ENCODE measurements at places on chromosomes 13 and 19. TPM values are rescaled to one million over a fixed set of nuclear protein-coding genes. Genes with fewer than 3 reads are reported as not detected.

The CGB3 gene
- not detected for total RNA-seq

The PBX4 gene
- total RNA-seq = 8.3 TPM

The SIGLEC10 gene
- total RNA-seq = 53.1 TPM

The CHAF1A gene
- total RNA-seq = 10.0 TPM

The FUT6 gene
- not detected for total RNA-seq

- peaks cover 48% of the 10 kb centered on the region for H3K36me3 ChIP-seq
- H3K4me3 ChIP-seq = no peak overlapping the region
- no peaks in the 10 kb centered on the region for H3K27me3 ChIP-seq
These were observed 11.9 kb upstream of the PTOV1 start for GRCh38 chr19:49838885-49839588.

DNA sequence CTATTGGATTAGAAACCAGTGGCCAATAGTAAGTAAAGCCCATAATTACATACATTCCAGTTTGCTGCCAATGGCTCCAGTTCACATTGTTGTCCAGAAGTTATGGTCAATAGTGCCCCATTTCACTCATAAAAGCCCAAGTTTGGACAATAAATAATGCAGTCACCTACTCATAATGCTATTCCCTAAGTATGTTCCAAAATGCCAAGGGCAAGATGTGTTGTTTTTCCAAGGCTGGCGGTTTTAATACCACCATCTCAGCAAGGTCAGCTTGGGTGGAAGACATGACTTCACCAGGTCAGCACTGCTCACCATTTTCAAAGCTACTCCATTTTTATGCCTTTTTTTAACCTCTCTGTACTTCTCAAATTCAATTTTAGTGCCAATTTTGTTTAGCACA lies 32.7 kb downstream of the KCTD12 start:
- H3K4me1 ChIP-seq = no peaks in the 10 kb centered on the region
- H3K27ac ChIP-seq = no peak overlapping the region
- DNase-seq = no peak
- H3K27me3 ChIP-seq = no peaks in the 10 kb centered on the region
- no peak overlapping the region for H3K4me3 ChIP-seq

- H3K27me3 ChIP-seq = no peaks in the 10 kb centered on the region
- DNase-seq = no peak
- H3K4me1 ChIP-seq = no peaks in the 10 kb centered on the region
These were observed 34.8 kb upstream of the NDFIP2 start for GRCh38 chr13:79445968-79446645.

- H3K4me3 ChIP-seq = no peak overlapping the region
- no peaks in the 10 kb centered on the region for H3K4me1 ChIP-seq
- no peaks in the 10 kb centered on the region for H3K27me3 ChIP-seq
These were observed 22.7 kb downstream of the TFDP1 start for GRCh38 chr13:113607056-113607888.

DNA sequence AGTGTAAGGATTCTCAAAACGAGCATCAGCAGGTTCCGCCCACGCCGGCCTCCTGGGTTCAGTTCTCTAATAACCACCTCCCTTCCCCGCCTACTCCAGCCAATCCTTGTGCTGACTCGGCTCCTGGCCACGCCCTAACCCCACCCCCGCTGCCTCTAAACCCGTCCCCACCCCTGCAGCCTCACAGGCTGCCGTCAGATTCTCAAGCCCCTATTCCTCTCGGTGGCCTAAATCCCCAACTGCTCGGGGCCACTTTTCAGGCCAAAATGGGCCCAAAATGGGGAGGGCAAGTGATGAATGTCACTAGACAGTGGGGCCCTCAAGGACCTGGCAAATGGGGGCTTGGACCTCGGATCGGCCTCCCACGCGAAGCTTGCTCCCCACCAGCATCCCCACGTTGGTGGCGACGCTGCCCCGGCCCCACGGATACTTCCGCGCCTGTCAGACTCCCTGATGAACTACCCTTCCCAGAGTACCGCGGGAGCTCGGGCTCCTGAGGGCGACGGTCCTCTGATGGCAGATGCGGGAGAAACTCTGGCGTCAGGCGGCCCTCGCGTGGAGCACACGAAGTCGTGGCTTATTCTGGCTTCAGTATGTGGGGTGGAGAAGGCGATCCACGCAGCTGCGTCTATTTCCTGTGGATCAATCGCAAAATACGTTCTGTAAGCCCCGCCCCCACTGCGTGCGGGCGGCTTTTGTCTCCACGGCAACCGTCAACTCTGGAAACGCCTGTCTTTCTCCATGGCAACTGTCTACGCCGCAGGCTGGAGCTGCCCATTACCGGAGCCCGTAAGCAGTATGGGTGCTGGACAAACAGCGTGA lies 24.8 kb downstream of the ZNF473 start:
- peaks cover 6% of the 10 kb centered on the region for H3K36me3 ChIP-seq
- H3K4me1 ChIP-seq = no peaks in the 10 kb centered on the region
- peak; percentile 90 for DNase-seq
- no peaks in the 10 kb centered on the region for H3K27me3 ChIP-seq
- H3K27ac ChIP-seq = peak overlapping the region; percentile 49

DNA sequence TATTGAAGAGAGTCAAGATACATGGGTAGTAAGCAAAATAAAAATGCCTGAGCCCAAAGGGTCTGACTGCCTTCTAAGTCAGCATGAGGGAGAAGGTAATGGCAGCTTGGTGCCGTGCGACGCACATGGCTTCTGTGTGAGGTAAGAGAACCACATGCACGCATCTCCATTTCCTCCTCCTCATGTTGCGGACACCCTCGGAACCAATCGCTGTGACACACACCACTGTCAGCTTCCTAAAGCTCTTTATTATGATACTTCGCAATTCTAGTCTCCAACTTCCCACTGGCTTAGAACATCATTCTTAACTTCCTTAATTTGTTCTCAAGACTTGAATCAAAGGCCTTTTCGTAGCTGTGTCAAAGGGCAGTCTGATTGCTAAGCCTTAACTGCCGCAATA lies 170.1 kb downstream of the OXGR1 start:
- H3K4me1 ChIP-seq = no peaks in the 10 kb centered on the region
- DNase-seq = no peak
- no peaks in the 10 kb centered on the region for H3K27me3 ChIP-seq
- no peak overlapping the region for H3K4me3 ChIP-seq

DNA sequence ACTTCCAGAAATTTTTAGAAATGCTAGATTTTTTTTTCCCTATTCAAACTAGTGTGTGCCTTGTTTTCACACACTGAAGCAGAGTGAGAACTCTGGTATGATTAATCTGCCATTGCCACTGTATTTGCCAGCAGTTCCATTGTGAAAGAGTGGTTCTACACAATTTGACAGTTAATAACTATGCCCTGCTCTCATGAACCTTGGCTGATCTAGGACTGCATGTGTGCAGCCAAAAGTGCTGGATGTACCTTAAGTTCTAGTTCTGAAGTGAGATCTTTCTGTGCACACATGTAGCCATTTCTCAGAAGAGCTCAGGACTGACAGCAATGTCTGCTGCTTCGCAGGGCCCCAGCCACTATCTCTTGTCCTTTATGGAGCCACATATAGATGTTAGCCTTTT lies 328.2 kb upstream of the SPRY2 start:
- no peaks in the 10 kb centered on the region for H3K27me3 ChIP-seq
- no peak overlapping the region for H3K4me3 ChIP-seq
- no peak for DNase-seq
- H3K36me3 ChIP-seq = no peaks in the 10 kb centered on the region
- no peaks in the 10 kb centered on the region for H3K4me1 ChIP-seq

GRCh38 chr19:17553256-17553655 lies 2.2 kb upstream of the COLGALT1 start:
- H3K4me3 ChIP-seq = no peak overlapping the region
- H3K27ac ChIP-seq = peak overlapping the region; percentile 47
- peaks cover 5% of the 10 kb centered on the region for H3K4me1 ChIP-seq
- peak; percentile 86 for DNase-seq
- H3K36me3 ChIP-seq = peaks cover 3% of the 10 kb centered on the region
- H3K27me3 ChIP-seq = no peaks in the 10 kb centered on the region

DNA sequence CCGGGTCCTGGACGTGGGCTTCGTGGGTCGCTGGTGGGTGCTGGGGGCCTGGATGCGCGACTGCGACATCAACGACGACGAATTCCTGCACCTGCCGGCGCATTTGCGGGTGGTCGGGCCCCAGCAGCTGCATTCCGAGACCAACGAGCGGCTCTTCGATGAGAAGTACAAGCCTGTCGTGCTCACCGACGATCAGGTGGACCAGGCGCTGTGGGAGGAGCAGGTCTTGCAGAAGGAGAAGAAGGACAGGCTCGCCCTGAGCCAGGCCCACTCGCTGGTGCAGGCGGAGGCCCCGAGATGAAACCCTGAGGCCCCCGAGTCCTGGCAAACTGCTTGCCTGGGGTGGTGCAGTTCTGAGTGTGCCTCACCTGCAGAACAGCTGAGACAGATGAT lies 787 bp downstream of the TIMM29 start:
- no peaks in the 10 kb centered on the region for H3K27me3 ChIP-seq
- peaks cover 18% of the 10 kb centered on the region for H3K4me1 ChIP-seq
- peak overlapping the region; percentile 88 for H3K27ac ChIP-seq

DNA sequence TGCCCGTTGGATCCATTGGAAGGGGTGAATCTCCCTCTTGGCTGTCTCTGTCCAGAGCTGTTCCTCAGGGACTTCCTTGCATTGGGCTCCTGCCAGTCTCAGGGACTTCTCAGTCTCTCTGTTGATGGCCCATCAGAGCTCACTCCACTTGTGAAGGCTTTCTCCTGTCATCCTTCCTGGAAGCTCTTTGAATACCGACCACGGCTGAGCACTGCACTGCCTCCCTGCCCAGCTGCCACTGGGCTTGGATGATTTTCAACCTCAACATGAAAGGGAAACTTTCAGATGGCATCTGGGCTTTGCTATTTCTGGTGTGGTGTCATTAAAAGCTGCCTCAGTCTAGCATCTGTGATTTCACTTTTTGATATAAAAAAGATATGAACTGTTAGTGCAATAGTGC lies 66.1 kb upstream of the ANKRD10 start:
- peaks cover 41% of the 10 kb centered on the region for H3K4me1 ChIP-seq
- no peaks in the 10 kb centered on the region for H3K36me3 ChIP-seq
- no peak for DNase-seq
- H3K27me3 ChIP-seq = no peaks in the 10 kb centered on the region
- no peak overlapping the region for H3K4me3 ChIP-seq

- H3K4me1 ChIP-seq = no peaks in the 10 kb centered on the region
- no peaks in the 10 kb centered on the region for H3K36me3 ChIP-seq
- H3K4me3 ChIP-seq = no peak overlapping the region
- no peak for DNase-seq
These were observed 135.3 kb upstream of the SLITRK5 start for GRCh38 chr13:87535911-87536310.

GRCh38 chr13:112635323-112635722 lies 47.4 kb upstream of the TUBGCP3 start:
- H3K4me1 ChIP-seq = no peaks in the 10 kb centered on the region
- H3K27ac ChIP-seq = no peak overlapping the region
- H3K36me3 ChIP-seq = no peaks in the 10 kb centered on the region
- H3K27me3 ChIP-seq = no peaks in the 10 kb centered on the region
